SJSA1 (cell line): ENCODE measurements at places on chromosomes 13 and 19. TPM values are rescaled to one million over a fixed set of nuclear protein-coding genes. Genes with fewer than 3 reads are reported as not detected.

GRCh38 chr19:47093841-47094240 lies 19.7 kb downstream of the ZC3H4 start:
- no peak for DNase-seq
- H3K4me1 ChIP-seq, result no peaks in the 10 kb centered on the region
- no peak overlapping the region for H3K4me3 ChIP-seq

- H3K36me3 ChIP-seq, result no peaks in the 10 kb centered on the region; the same call in 1 of the 2 replicates
- no peak for DNase-seq
- peaks cover 3% of the 10 kb centered on the region for H3K4me1 ChIP-seq
- no peak overlapping the region for H3K4me3 ChIP-seq
Measured at GRCh38 chr19:49518033-49518432, 5.6 kb downstream of the FCGRT start.

DNA sequence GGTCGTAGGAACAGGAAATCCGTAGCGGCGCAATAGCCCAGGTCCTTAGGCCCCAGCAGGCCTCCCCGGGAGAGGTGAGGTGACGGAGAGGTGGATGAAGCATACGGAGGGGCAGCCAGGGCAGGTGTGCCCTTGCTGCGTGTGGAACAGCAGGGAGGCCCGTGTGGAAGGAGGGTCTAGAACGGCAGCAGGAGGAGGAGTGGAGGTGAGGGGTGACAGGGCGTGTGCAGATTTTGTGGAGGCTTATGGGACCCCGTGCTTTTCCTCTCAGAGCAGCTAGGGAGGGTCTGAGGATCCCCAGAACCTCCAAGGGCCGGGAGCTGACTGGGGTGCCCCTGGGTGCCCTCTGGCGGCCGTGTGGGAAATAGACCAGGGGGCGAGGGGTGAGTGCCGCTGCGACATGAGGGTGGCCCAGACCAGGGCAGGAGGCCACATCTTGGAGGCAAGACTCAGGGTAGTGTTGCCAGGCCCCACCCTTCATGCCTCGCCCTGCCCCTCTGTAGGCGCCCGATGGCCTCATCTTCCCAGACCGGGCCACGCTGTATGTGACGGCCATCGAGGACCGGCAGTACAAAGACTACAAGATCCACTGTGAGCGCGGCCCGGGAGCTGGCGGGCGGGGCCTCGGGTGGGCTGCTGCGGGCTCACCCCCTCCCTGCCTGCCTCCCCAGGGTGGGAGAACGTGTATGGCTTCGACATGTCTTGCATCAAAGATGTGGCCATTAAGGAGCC lies 5.0 kb upstream of the ADM5 start:
- DNase-seq, result no peak
- H3K27me3 ChIP-seq, result no peaks in the 10 kb centered on the region
- peaks cover 80% of the 10 kb centered on the region for H3K36me3 ChIP-seq
- H3K4me1 ChIP-seq, result peaks cover 9% of the 10 kb centered on the region
- H3K27ac ChIP-seq, result no peak overlapping the region

DNA sequence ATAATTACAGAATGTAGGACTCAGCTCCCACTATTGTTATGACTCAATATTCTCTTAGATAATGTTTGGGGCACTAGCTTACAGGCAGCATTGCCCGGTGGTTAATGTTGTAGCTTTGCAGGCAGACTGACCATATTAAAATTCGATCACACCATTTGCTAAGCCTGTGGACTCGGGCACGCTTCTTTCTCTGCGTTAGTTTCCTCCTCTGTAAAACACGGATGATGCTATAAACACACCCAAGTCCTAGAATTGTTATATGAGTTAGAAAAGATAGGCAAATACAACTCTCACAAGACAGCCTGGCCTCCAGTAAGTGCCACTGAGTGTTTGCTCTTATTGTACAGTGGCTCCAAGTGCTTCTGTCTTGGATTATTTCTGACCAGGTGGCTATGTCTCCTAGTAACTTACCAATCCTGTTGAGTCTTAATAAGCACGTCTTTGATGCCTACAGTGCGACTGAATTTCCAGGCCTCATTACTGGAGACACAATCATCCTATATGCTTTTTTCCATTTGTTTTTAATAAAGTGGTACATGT lies 50.0 kb upstream of the ALOX5AP start:
- no peaks in the 10 kb centered on the region for H3K27me3 ChIP-seq
- no peak overlapping the region for H3K4me3 ChIP-seq
- peaks cover 29% of the 10 kb centered on the region for H3K4me1 ChIP-seq
- H3K27ac ChIP-seq, result no peak overlapping the region
- DNase-seq, result no peak
- no peaks in the 10 kb centered on the region for H3K36me3 ChIP-seq

DNA sequence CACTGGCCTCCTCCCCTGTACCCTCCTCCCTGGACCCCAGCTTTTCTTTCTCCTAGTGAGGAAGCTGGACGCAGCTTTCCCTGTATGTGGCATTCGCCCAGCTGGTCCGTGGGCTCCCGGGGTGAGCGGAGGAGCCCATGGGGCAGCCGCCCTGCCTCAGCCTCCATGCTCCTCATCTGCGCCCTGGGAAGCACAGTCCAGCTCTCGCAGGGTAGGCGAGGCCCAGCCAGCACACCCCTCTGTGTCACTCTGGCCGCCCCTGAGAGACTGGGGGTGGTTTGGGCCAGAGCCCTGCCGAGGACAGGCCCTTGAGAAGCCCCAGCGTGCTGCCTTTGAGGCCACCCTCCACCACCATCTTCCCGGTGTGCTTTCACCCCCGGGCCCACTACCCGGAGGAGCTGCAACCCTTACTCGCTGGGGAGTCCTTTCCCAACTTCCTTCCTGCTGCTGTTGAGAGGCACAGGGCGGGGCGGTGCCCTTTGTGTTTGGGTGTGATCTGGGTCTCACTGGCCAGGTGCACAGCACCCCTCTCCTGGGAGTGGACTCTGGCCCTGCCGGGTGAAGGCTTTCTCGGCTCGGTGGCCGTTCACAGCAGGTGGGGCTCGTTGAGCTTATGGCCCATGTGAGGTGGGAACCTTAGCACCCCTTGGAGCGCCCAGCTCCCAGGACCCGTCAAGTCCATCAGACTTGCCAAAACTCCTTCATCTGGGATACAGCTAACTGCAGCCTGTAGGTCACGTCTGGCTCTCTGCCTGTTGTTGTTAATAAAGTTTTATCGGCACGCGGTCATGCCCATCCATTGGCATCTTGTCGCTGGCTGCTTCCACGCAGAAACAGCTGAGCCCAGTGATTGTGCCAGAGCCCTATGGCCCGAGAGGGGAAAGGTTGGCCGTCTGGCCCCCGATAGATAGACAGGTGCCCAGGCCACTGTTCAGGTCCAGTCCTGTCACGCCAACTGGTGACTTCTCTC lies 3.2 kb downstream of the NCLN start:
- no peak overlapping the region for H3K4me3 ChIP-seq
- H3K27me3 ChIP-seq, result no peaks in the 10 kb centered on the region
- peaks cover 61% of the 10 kb centered on the region for H3K4me1 ChIP-seq
- no peak for DNase-seq
- peak overlapping the region; percentile 87 for H3K27ac ChIP-seq
- peaks cover 71% of the 10 kb centered on the region for H3K36me3 ChIP-seq

DNA sequence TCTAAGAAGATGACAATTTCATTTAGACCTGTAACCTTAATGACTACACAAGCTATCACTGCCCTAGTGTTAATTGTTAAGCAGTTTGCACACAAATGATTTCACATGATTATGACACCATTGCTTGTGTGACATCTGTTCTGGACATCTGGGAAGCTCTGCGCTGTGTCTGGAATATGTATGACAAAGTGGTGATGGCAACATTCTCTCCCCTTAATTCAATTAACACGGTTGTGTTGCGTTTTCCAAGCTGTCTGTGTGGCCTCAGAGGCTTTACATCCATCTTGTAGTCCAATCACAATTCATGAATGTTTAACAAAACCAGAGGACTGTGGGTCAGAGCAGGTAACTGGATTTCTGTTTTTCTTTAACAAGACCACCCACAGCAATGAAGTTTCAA lies 204.4 kb downstream of the COG6 start:
- DNase-seq, result no peak
- no peaks in the 10 kb centered on the region for H3K27me3 ChIP-seq
- no peak overlapping the region for H3K27ac ChIP-seq
- no peak overlapping the region for H3K4me3 ChIP-seq

GRCh38 chr19:16420781-16421386 lies 50.9 kb downstream of the EPS15L1 start:
- peaks cover 88% of the 10 kb centered on the region for H3K36me3 ChIP-seq
- H3K27me3 ChIP-seq, result no peaks in the 10 kb centered on the region
- no peak overlapping the region for H3K27ac ChIP-seq
- DNase-seq, result no peak

DNA sequence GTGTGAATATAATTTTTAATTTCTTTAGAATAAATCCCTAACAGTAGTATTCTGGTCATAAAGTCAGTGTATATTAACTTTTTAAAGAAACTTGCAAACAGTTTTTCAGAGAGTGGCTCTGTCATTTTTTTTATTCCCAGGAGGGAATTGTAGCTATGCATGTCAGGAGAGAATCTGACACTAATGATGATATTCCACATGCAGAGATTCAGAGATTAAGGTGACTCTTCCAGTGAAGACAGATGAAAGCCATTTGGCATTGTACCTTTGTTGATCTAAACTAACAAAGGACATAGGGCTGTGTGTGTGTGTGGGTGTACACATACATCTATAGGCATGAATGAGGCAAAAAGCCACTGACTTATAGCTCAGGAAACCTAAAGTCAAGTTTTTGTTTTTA lies 99.9 kb downstream of the TNFSF13B start:
- H3K36me3 ChIP-seq, result no peaks in the 10 kb centered on the region
- H3K4me3 ChIP-seq, result no peak overlapping the region

- H3K36me3 ChIP-seq, result no peaks in the 10 kb centered on the region
- no peaks in the 10 kb centered on the region for H3K27me3 ChIP-seq
- H3K27ac ChIP-seq, result no peak overlapping the region
- H3K4me3 ChIP-seq, result no peak overlapping the region
- DNase-seq, result no peak
Measured at GRCh38 chr19:28595722-28596480, 617.0 kb downstream of the UQCRFS1 start.

GRCh38 chr19:2612619-2613249 lies 89.8 kb downstream of the GNG7 start:
- no peak overlapping the region for H3K27ac ChIP-seq
- H3K36me3 ChIP-seq, result no peaks in the 10 kb centered on the region
- DNase-seq, result no peak
- H3K4me1 ChIP-seq, result peaks cover 16% of the 10 kb centered on the region; the same call in 1 of the 2 replicates

DNA sequence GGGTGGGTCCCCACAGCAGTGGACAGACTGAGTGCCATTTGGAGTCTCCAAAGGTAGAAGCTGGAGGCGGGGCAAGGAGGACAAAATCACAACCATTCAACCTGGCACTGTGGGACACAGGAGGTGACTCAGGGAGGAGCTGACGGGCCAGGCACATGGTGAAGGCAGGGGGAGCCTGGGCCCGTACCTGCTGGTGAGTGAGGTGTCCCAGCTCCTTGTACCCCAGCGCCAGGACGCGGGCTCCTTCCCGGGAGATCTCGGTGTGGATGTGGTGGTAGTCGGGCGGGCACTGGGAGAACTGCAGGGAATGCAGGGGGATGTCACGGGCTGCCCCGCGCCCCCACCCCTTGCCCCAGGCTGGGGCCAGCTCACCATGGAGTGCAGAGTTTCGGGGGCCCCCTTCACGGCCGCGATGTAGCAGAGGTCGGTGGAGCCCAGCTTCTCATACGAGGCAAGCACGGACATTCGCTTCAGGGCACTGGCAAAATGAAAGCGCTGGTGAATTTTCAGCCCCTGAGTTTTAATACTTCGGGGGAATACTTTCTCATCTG lies 9.8 kb downstream of the ATP13A1 start:
- DNase-seq, result no peak
- no peaks in the 10 kb centered on the region for H3K4me1 ChIP-seq
- H3K27ac ChIP-seq, result no peak overlapping the region
- H3K27me3 ChIP-seq, result no peaks in the 10 kb centered on the region
- H3K36me3 ChIP-seq, result peaks cover 95% of the 10 kb centered on the region

- peak; percentile 72 for DNase-seq
- no peak overlapping the region for H3K4me3 ChIP-seq
- peak overlapping the region; percentile 79 for H3K27ac ChIP-seq
- no peaks in the 10 kb centered on the region for H3K27me3 ChIP-seq
Measured at GRCh38 chr13:65597839-65598818, 1632.0 kb downstream of the PCDH9 start.

DNA sequence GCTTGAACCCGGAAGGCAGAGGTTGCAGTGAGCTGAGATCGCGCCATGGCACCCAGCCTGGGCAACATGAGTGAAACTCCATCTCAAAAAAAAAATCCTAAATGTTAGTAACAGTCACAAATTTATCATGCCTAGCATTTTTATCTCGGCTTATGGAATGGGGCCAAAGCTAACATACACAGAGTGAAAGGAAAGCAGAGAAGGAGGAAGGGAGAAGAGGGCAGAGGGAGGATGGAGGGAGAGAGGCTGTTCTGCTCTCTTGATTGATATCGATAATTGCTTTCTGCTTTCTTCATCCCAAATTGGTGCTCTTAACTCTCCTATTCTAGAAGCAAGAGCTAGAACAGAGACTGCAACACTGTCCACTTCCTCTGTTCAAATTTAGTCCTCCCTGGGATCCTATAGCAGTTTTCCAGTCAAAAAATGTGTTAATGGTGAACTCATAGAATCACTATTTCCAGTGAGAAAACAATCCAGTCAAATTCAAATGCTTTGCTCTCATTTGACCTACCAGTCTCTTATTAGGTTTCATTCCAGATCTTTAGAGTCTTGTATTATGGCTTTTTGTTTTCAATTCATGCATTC lies 15.8 kb upstream of the TUBGCP3 start:
- H3K4me3 ChIP-seq, result no peak overlapping the region
- H3K36me3 ChIP-seq, result no peaks in the 10 kb centered on the region
- H3K27ac ChIP-seq, result no peak overlapping the region
- peaks cover 42% of the 10 kb centered on the region for H3K27me3 ChIP-seq
- no peaks in the 10 kb centered on the region; the same call in 1 of the 2 replicates for H3K4me1 ChIP-seq

Gene GAPDHS
- not detected in 2 replicates for total RNA-seq

Gene PSG6
- not detected in 2 replicates for total RNA-seq

Gene NPAS1
- total RNA-seq, result not detected in 2 replicates

Gene ZNF541
- not detected in 2 replicates for total RNA-seq

Gene PEAK3
- not detected in 2 replicates for total RNA-seq
